Stimulated activated CD4-positive, alpha-beta T cell treated with anti-CD3 and anti-CD28 coated beads, Interleukin-1b, Interleukin-23, amount 100 ng/mL, for 24 hours (primary cell): ENCODE measurements at places on chromosomes 4 and X.

DNA sequence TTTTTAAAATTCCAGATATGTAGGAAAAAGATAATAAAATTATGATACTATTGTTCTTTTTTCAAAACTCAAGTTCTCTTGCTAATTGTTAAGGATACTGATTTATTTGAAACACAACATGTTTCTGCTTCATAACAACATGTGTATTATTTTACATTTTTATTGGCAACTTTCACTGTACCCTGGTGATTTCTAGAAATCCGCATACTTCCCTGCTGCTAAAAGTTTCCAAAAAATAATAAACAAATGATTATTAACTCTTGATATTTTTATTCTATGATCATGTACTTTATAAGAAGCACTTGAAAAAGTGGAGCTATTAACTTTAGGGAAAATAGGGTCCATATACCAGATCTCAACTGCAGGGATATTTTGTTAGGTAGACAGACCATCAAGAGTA is 71.2 kb upstream of the HCCS start:
- no peak for DNase-seq

DNA sequence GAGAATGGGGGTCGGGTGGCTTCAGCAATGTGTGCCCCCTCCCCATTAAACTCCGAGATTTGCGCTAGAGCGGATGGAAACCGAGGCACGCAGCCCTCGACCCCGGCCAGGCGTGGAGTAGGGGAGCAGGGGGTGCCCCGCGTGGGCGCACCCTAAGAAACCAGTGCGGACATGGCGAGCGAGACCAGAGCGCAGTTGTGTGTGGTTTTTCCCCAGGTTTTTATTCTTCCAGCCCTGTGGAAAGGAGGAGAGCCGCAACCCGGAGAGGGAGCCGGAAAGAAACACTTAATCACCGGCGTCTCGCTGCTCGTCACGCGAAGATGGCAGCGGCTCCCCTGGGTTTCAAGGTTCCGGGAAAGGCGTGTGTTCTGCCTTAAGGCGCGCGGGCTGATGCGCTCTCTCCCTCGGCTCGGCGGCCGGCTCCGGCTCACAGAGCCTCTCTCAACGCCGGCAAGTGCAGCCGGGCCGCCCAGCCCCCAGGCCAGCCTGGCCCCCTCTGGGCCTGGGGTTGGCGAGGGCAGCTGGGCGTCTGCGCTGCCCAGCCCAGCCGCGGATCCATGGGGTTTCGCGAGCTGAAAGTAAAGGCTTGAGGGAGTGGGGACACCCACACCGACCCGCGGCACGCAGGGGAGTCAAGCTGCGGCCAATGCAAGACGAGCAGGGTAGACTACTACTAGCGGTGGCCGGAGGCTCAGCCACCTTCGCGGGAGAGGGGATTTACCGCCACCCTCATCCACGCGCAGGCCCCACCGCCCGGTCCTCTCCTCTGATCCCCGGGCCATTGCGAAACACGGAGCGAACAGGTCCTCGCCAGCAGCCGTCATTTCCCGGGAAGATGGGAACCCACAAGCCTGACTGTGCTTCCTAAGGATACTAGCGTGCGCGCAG is 74.0 kb upstream of the BCOR start:
- DNase-seq, result no peak

GRCh38 chrX:24426921-24427746 is 38.0 kb upstream of the PDK3 start:
- DNase-seq, result no peak

- DNase-seq, result no peak
These were observed 10.0 kb upstream of the RGN start for GRCh38 chrX:47068214-47068613.

GRCh38 chrX:78838709-78839108 is 91.2 kb downstream of the LPAR4 start:
- DNase-seq, result no peak

DNA sequence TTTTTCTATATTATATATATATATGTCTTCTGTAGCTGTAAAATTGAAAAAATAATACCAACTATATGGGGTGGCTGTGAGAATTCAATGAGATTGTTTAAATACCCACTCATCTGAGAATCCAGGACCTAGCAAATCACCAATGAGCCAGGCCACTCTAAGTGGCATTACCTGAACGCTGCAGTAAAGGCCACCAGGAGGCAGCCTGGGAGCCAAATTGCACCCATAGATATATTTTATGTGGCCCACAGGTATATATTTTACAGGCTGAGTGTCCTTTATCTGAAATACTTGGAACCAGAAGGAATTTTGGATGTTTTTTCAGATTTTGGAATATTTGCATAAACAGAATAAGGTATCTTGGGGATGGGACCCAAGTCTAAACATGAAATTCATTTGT is 58.2 kb upstream of the C4orf50 start:
- no peak for DNase-seq

- no peak for DNase-seq
These were observed 146.6 kb upstream of the FAM47C start for GRCh38 chrX:36861601-36862000.

- no peak for DNase-seq
These were observed 125.1 kb downstream of the PALLD start for GRCh38 chr4:168621806-168622589.

DNA sequence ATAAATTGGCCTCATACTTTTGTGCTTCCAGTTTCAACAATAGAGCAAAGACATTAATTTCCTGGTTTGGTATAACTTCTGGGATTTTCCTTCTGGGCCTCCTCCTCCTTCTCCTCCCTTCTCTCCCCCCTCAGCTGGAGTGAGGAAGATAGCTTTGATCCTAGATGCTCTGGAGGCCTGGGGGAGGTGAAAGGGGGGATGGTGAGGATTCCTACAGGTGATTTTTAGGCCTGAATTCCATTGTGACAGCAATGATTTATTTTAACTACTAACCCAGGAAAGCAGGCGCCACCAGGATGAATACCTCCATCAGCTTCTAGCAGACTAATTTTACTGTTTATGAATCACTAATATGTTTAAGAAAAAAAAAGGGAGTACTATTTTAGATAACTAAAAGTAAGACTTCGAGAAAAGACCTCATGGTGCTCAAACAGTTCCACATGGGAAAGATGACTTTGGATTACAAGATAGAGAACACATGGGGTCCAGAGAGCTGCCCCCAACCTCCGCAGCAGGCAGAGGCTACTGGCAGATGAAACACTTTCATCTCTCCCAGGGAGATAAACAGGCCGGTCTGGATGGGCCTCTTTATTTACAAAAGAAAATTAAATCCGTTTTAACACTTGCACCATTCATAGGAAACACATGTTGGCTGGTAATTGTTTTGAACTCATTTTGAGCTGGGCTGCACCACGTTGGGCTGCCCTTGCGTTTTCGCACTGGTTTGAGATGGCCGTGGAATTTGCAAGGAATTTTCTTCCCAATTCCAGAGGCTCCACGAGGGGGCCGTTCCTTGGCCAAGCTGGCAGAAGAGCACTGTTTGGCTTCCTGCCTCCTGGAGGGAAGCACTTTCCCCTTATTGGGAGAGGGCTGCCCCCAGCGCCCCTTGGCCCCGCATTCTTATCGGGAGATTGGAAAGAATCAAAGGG is 125.1 kb upstream of the STX18 start:
- no peak for DNase-seq

- no peak for DNase-seq
These were observed 33.6 kb upstream of the TBC1D9 start for GRCh38 chr4:140789759-140790158.

DNA sequence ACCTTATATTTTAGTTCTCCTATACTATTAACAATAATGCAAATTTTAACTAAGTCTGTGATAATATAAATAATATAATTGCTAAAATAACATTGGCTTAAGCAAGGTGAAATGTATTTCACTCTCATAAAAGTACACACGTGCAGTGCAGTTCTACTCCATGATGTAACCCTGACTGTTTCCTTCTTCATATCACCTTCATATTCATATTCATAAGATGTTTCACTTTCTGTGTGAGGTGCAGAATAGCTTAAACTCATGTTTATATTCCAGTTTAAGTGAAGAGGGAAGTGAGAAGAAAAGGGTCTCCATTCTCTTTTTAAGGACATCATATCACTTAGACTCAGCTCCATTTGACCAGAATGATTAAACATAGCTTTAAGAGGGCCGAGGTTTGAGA is 1810.0 kb upstream of the PCDH10 start:
- DNase-seq, result no peak

DNA sequence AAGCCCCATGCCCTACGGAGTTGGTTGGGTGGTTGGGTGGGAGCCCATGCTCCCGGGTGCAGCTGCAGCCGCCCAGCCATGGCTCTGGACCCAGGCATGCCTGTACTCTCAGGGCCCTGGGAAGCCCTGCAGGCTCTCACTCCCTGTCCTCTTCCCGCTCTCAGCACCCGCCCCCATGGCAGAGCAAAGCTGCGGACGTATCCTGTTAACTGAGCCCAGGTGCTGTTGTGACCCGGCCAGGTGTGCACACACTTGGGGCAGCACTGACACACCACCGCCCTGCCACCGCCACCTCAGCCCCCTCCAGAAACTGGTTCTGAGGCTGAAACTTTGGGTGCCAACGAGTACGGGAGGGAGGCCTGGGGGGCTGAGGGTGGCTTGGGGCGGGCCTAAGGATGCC is 40.3 kb downstream of the PPM1K start:
- DNase-seq, result no peak

DNA sequence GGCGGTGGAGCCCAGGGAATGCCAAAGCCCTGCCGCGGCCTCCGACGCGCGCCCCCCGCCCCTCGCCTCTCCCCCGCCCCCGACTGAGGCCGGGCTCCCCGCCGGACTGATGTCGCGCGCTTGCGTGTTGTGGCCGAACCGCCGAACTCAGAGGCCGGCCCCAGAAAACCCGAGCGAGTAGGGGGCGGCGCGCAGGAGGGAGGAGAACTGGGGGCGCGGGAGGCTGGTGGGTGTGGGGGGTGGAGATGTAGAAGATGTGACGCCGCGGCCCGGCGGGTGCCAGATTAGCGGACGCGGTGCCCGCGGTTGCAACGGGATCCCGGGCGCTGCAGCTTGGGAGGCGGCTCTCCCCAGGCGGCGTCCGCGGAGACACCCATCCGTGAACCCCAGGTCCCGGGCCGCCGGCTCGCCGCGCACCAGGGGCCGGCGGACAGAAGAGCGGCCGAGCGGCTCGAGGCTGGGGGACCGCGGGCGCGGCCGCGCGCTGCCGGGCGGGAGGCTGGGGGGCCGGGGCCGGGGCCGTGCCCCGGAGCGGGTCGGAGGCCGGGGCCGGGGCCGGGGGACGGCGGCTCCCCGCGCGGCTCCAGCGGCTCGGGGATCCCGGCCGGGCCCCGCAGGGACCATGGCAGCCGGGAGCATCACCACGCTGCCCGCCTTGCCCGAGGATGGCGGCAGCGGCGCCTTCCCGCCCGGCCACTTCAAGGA is at the start of gene FGF2:
TSS of gene FGF2 (plus strand) at position 279 of the 705 bp plus-strand sequence. CDS start at position 623, 344 bp downstream.
- no peak for DNase-seq

GRCh38 chrX:110135618-110136017 is 132.7 kb downstream of the TMEM164 start:
- no peak for DNase-seq

DNA sequence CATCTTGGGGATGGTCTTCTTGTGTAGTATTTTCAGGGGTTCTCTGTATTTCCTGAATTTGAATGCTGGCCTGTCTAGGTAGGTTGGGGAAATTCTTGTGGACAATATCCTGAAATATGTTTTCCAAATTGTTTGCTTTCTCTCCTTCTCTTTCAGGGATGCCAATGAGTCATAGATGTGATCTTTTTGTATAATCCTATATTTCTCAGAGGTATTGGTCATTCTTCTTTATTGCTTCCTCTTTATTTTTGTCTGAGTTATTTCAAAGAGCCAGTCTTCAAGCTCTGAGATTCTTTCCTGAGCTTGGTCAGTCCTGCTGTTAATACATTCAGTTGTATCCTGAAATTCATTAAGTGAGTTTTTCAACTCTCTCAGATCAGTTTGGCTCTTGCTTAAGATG is 73.1 kb downstream of the MAMLD1 start:
- no peak for DNase-seq

GRCh38 chrX:82342531-82342930 is 1140.6 kb downstream of the SH3BGRL start:
- DNase-seq, result no peak

- DNase-seq, result no peak
These were observed 69.2 kb downstream of the PAQR3 start for GRCh38 chr4:78870056-78870455.

DNA sequence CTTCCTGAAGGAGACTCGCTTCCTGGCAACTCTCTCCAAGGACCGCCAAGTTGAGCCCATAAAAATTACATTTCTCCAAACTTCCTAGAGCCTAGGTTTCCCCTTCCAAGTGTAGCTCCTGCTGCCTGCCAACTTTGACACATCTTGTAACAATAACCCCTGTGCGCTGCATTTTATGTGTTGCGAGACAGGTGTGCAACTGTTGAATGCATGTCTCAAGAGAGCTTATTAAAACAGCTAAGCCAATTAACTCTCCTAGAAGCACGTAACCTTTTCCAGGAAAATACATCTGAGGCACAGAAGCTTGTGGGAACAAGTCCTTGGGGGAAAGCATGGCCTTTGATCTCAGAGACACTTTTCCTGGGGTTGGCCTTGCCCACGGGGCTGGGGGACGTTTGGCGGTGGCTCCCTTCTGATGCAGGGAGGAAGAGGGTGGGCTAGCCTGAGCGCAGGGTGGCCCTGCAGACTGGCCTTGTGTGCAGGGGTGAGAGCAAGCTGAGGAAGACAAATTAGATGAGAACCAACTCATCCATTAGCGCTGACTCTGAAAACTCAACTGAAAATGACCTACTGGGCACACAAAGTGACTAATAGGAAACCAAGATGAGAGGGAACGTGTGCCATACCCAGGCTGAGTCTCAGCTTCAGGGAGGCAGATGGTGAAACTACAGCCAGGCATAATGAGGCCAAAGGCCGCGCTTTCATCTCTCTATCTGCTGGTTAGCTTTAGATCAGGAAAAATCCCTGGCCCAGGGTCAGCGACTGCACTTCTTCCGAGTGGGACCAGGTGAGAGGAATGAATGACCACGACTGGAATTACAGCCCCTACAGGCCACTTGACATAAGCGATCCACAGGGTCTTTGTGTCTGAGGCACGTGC is 75.3 kb downstream of the ENPP6 start:
- DNase-seq, result no peak

DNA sequence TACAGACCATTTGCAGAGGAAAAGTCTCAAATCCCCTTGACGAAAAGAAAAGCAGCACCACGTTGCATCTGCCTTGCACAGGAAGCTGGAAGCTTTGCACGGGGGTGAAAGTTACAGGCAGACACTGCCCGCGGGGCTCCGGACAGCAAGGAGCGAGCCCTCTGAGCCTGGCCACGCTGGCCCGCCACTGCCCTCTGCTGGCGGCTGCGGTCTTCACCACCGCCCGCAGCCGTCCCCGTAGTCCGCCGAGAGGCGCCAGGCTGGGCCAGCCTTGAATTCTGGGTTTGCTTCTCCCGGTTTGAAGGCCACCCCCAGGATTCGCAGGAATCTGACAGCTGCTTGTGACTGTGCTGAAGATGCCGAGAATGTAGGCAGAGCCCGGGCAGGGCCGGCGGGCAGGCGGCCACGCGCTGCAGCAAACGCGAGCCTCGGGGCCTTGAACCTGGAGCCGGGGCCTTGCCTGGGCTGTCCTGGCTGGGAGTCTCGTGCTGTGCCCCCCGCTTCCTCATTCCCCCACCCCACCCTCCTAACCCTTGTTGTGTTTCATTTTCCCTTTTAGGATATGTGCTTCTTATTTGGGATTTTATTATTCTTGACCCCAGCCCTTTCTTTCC is 49.2 kb downstream of the ENPP6 start:
- peak; percentile 32 for DNase-seq

- no peak for DNase-seq
These were observed 32.0 kb upstream of the SMARCAD1 start for GRCh38 chr4:94175553-94176261.

GRCh38 chr4:177558995-177559394 is 116.8 kb upstream of the AGA start:
- DNase-seq, result no peak
